Bronchial epithelial cell (primary cell): ENCODE measurements at places on chromosomes 5 and 9.

GRCh38 chr5:125199968-125200865 is 453.8 kb upstream of the ZNF608 start:
- DNase-seq, result no peak

GRCh38 chr5:169719360-169720314 is 82.6 kb downstream of the DOCK2 start:
- no peak for DNase-seq

- no peak for DNase-seq
Observed at GRCh38 chr5:150574818-150575547, 65.5 kb upstream of the SYNPO start.

DNA sequence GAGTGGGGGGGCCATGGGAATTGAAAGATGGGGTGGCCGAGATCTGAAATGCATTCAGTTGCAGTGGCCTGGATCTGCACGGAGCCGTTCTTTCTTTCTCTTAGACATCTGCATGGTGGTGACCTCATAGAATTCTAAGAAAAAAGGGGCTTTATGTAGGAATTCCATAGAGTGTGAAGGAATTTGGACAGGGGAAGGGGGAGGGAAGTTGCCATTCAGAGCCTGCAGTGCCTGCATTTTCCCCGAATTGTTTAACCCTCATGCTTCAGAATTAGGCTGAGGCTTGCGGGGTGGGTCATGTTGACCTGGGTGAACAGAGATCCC is 4.9 kb downstream of the NEK6 start:
- DNase-seq, result no peak

DNA sequence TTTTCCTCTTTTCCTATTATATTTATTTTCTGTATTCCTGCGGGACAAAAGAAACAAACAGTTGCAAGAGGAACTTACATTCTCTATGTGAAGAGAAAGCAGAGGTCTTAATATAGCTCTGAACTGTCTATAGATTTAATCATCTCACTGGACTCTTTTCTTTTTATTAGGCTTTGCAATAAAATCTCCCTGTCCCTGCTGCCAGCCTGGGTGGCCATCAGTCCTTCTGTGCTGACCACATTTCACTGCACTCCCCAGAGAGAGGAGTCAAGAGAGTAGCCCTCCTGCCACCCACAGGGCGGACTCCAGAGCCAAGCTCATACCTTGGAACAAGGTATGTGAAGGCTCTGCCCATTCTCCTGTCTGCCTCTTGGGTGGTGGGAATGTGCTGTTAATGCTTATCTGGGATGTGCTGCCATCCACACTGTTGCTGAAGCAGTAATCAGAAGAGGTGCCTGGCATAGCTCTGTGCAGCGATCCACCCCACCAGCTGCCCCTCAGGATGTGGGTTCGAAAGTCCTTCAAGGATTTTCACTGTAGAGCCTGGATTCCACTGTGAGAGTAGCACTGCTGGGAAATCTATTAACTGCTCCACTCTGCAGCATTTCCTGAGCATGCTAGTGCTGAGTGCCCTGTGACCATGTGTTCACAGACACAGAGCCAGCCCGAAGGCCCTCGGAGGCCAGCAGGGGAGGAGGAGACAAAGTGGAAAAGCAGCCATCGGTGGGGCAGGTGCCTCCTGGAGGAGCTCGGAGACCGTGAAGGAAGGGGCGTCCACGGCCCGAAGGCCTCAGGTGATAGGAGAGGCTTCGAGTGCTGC is 334.6 kb downstream of the MED10 start:
- DNase-seq, result no peak

DNA sequence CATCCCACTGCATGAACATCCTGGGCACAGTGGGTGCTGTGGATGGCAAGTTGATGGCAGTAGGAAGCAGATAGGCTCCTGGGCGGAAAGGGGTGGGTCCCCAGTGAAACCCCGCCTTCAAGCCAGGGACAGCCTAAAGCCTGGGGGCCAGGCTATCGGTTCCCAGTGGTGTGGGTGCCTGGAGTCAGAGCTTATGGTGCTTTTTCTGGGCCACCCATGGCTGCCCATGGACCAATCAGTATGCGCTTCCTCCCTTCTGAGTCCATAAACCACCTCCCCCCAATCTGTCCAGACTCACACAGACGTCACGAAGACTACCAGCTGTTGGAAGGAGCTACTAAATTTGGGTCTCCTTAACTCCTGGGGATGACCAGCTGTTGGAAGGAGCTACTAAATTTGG is 17.5 kb upstream of the ECPAS start:
- no peak for DNase-seq

GRCh38 chr5:77669677-77670076 is 31.2 kb upstream of the OTP start:
- no peak for DNase-seq

GRCh38 chr9:110283751-110284150 is 27.4 kb upstream of the TXN start:
- peak; percentile 99 for DNase-seq

GRCh38 chr9:71819115-71819739 is 50.9 kb upstream of the CEMIP2 start:
- peak; percentile 18 for DNase-seq
